ENCODE measurements at places on chromosomes 16 and 17.
A peak's percentile ranks its signal among the peaks of the same experiment; 100 is the strongest.

DNA sequence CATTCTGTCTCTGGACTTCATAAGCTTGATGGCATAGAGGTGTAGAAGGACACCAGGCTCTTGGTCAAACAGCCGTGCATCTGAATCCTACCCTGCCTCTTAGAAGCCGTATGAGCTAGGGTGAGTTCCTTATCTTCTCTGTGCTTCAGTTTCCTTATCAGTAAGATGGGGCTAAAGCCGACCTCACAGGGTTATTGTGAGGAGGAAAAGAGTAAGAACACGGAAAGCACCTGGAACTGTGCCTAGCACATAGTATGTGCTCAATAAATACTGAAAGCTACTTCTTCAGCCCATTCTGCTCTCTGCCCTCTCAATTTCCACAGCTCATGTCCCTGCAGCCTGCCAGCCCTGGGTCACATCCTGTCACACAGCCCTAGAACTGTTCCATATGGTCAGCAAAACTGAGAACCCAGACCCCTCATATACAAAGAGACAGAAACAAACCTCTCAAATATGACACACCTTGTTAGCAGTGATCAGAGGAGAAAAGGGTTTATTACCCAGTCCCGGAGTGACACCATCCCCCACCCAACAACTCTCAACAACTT, 17.0 kb upstream of the UBTF start:
- no peak for DNase-seq

GRCh38 chr16:47037396-47037745, 63.9 kb upstream of the DNAJA2 start:
- no peak for DNase-seq

DNA sequence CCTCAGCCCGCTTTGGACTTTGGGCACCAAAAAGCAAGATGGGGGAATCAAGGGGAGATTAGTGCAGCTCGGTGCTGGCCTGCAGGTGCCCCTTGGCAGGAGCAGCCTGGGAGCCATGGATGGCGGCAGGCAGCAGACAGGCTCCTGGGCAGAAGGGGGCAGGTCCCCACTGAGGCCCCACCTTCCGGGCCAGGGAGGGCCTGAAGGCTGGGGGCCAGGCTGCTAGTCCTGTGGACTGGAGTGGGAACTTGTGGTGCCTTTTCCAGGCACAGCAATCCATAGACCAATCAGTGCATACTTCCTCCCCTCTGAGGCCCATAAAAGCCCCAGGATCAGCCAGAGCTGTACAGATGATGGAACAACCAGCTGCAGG, 64.0 kb downstream of the USP32 start:
- no peak for DNase-seq

GRCh38 chr17:50661795-50662391, 27.2 kb downstream of the ABCC3 start:
- peak; percentile 96 for DNase-seq

DNA sequence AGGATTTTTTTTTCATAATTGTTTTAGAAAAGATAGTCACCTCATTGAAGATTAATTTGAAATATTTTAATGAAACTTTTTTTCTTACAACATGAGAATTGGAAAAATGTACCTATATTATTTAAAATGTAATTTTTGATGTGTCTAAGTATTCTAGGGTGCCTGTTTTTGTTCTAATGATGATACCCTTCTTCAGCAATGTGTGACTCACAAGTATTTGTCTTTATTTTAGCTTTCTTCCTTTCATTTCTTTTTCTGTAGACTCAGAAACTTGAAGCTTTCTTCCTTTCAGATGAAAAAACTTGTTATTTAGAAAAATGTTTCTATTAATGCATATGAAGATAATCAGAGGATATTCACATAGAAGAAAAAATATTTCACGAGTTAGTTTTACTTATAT, 231.8 kb downstream of the BCAS3 start:
- peak; percentile 35 for DNase-seq

DNA sequence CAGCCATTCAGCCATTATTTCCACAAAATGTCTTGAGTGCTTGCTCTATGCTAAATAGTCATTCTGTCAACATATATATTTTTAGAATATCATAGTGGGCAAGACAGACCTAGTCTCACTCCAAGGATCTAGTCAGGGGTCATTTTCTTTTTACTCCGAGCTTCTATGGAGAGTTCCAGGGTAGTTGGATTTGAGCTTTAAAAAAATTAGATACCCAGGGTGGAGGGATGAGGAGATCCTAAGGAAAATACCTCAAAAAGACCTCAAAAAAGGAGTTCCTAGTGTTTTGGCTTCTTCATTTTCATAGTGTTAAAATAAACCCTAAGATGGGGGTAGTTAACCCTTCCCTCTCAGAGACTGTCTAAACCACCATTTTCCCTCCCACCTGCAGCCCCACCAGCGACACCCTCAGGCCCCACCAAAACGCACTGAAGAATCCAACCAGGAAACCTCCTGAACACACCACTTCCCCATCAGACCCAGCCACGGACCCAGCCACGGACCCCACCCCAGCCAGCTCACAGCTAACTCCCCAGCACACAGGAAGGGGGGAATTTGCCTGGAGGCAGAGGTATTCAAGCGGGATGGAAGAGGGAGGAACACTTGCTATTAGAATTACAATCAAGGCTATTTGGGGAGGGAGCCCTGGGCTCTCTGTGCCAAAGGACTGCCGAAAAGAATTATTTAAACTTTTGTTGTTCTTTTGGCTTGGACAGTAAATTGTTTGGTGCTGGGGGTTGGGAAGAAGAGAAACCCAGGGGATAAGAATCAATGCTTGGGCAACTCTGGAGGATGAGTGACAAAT, 2.2 kb downstream of the ETV4 start:
- no peak for DNase-seq

DNA sequence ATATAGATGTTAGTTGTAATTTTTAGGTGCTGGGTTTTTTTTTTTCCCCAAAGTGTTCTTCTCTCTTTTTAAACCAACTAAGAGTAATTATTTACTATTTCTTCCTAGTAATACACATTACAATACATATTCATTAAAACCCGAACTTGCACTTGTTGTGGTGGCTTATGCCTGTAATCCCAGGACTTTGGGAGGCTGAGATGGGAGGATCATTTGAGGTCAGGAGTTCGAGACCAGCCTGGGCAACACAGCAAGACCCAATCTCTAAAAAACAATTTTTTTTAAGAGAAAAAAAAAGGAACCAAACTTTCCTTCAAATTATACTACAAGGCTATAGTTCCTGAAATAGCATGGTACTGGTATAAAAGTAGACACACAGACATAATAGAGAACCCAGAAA, 3.8 kb downstream of the EFCAB5 start:
- DNase-seq = no peak

DNA sequence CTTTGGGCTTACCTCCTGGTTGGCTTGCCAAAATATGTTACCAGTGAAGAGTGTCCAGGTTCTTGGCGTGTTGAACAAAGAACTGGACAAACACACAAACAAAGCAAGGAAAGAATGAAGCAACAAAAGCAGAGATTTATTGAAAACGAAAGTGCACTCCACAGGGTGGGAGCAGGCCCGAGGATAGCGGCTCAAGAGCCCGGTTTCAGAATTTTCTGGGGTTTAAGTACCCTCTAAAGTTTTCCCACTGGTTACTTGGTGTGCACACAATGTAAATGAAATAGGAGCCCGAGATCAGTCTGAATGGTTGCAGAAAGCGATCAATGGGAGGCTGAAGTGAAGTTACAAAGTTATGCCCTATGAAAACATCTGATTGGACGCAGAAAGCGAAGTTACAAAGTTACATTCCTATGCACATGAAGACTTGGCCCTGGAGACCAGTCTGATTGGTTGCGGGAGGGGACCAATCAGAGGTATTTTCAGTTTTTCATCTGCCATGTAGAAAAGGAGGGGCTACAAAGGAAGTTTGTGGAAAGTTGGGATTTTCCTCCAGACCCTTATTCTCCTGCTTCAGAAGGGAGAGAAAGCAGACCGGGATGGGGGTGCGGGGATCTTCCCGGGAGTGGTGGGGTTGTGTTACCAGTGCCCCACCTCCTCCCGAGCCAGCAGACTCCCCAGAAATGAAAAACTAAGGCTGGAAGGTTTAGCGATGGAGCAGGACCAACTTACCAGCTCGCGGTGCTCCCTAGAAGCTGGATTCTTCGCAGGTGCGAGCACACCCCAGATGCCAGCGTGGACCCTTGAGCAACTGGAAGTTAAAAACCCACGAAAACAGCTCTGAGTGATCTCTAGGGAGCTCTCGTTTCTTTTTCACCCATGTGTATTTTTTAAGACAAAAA, at the start of gene SLFN12:
Gene SLFN12 (minus strand): TSS at position 325 of the 899 bp plus-strand sequence. CDS start 9,472 bp downstream, outside the sequence.
- peak; percentile 96 for DNase-seq
